H9 (cell line): ENCODE measurements at places on chromosomes 2 and 18.

GRCh38 chr2:26429779-26430578, 28.3 kb downstream of the DRC1 start:
- DNase-seq, result no peak

DNA sequence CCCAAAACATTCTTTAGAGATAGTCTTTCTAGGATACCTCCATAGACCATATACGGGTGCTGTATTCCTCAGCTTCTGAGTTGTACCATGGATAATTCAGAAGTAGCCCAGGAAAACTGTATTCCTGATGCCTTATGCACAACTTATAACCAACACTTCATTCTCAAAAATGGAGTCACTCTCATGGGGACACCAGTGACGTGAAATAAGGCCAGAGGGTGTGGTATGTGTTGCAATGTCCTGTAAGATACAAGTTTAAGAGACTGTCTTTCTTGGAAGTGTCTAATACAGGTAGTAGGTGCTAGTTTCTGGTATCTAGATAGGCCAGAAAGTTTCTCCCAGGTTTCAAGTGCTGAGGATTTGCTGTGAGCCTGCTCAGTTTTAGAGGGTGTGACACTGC, 36.1 kb downstream of the COX7A2L start:
- DNase-seq, result no peak

DNA sequence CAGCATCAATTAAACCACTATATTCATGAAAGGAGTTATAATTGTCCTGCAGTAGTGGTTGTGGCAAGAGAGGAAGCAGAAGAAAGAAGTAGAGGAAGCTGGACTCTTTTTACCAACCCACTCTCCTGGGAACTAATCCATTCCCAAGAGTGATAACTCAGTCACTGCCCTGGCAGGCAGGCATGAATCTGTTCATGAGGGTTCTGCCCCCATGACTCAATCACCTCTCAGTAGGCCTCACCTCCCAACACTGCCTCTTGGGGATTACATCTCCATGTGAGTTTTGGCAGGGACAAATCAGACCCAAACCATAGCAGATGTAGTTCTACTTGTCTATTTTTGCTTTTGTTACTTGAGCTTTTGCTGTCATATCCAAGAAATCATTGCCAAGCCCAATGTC, 232.7 kb upstream of the MAP2 start:
- no peak for DNase-seq

DNA sequence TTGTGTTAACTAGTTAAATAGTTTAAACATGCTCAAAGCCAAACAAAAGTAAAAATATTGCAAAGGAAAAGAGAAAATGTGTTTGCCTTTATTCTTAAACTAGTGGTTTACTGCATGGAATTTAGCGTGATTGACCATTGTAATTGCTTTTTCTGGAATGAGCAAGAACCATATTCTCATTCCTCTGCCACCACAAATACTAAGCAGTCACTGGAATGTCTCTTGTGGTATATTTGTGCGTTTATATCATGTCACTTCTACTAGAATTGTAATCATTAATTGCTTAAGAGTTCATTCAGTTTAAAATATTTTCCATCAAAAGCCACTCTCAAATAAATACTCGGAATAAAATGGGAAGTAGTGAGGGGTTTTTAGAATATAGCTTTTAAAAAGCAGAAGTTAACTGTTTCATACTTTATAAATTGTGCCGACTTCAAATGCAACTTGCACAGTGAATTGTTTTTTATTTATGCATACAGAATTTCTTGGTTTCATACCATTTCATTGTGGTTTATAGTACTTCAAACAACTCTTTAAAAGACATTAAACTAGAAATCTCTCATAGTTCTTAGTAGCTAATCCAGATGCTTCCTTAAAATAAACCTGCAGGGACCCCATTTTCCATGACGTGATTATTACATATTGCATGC, 288.1 kb downstream of the EPHA4 start:
- no peak for DNase-seq

- DNase-seq, result peak; percentile 81
Observed at GRCh38 chr2:9630117-9630735, 571 bp downstream of the YWHAQ start.

GRCh38 chr2:31012406-31012805, 125.8 kb downstream of the GALNT14 start:
- no peak for DNase-seq
